ENCODE measurements at places on chromosomes 6 and 20.

DNA sequence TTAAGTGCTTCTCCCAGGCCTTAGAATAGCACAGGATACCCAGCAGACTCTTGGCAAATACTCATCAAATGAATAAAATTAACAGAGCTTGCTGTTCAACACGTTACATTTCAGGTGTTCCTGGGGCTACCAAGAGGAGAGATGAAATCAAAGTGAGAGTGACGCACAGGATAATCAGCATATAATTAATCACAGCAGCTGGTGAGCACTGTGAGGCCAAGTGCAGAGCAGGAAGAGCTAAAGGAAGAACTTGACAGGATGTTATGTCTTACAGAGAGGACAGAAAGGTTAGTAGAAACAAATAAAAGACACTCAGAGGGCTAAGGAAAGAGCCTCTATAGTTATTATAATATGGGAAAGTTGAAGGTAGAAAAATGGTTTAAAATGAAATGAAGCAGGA is 8.8 kb downstream of the PPIL1 start:
- DNase-seq = no peak

GRCh38 chr20:47888351-47888750 is 103.1 kb upstream of the SULF2 start:
- DNase-seq = no peak

GRCh38 chr6:37078814-37079213 is 73.4 kb downstream of the FGD2 start:
- DNase-seq = no peak

DNA sequence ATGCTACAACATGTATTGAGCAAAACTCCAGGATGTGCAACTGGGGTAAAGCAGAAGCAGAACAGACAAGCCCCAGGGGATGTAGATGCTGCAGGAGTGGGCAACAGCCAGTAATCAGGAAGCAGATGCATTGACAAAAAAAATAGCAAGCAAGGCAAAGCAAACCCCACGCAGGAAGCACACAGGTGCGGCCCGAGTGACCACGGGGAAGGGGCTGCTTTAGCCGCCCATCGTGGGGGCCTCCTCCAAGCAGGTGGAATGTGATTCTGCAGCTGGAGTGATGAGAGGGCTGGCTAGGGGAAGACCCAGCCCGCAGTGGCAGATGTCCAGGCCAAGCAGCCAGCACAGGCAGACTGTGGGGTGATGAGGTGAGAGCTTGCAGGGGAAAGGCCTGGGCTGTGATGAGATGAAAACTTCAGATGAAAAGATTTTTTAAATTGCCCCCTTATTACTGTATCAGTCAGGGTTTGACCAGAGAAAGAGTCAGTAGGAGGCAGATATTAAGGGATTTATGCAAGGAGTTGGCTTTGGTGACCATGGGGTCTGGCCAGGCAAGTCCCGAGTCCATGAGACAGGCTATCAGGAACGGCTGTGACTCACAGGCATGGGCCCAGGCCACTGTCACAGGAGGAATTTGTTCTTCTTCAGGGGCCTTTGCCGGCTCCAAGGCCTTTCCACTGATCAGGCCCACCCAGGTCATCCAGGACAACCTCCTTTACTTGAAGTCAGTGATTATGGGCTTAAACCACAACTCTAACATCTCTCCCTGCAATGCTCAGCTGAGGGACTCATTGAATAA is 207.6 kb downstream of the ANKRD60 start:
- DNase-seq = no peak

DNA sequence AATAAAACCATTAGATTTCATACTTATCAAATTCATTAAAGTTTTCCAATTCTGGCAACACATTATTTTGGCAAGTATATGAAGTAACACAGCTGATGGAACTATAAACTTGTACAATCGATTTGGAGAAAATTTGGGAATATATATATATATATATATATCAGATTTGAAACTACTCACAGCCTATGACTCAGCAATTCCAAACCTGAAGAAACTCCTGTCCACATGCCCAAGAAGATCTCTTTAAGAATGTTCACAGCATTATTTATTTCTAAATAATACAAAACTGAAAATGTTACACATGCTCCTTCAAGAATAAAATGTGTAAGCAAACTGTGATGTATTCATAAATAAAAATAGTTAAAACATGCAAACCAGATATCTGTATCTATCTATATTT is 270.1 kb downstream of the TFAP2A start:
- DNase-seq = no peak
